ENCODE measurements at places on chromosomes 2 and 18.

DNA sequence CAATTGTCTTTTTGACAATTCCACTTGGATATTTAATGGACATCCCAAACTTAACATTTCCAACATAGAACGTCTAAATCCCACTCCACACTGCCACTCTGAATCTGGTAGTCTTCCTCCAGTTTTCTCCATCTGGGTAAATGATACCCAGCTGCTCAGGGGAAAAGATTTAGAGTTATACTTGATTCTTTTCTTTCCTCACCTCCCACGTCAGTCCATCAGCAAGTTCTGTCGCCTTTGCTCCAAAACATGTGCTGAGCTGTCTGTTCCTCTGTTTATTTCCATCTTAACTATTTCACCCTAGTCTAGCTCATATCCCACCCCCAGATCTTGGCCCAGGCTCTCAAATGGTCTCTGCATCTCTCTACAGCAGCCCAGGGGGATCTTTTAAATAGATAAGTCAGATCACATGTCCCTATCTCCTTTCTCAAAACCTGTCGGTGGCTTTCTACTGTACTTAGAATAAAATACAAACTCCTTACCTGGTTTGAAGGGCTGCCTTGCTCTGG, 43.4 kb upstream of the GMCL1 start:
- DNase-seq: no peak

- DNase-seq: no peak
These were observed 122.6 kb downstream of the PLB1 start for GRCh38 chr2:28618221-28619141.

DNA sequence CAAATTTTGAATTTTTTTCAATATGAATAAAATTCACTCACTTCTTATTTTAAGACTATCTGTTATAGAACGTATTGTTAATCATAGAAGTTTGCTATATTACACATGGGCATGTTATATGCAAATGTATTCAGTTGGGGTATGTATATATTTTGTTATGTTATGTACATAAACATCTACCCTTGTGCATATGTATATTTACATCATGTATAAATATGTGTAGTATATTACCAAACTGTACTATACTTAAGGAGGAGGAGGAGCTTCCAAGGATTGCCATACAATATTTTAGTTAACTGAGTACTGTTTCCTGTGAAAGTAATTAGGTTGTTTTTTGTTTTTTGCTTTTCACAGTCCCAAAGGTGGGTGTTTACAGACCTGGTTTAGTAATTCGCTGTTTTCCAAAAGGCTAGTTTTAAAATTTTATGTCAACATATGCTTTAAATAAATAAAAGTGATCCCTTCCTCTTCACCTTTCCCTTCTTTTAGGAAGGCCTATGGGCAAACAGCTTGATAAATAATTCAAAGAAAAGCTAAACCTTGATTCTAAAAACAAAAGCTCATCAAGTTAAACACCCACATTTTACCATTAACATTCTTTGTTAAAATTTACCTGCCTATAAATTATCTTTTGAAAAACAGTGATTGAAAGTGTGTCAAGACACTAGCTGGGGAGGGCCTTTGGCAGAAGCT, 12.9 kb upstream of the POU3F3 start:
- DNase-seq: no peak

DNA sequence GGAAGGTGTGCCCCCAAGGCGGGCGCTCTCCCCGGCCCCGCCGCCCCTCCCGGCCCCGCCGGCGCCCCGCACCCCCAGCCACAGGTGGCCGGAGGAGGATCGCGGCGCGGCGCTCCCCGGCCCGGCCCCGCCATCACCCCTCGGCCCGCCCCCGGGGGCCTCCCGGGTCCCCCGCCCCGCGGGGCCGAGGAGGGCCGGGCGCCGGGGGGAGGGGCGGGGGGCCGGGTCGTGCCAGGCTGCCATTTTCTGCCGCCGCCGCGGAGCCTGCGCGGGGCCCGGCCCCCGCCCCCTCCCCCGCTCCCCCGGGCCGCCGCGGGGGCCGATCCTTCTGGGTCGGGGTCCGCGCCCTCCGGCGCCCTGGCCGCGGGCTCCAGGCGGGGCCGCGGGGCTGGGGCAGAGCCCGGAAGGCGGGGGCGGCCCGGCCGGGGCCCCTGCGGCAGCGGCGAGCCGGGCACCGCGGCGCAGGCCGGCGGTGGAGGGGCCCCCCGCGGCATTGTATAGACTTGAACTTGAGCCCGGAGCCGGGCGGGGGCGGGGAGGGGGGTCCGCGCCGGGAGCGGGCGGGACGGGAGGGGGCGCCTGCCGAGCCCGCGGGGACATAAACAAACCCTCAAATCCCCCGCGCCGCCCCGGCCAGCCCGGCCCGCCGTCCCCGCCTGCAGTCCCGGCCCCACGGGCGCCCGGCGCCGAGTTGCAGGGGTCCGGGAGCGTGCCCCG, 556 bp downstream of the DNMT3A start:
- DNase-seq: no peak

GRCh38 chr2:133171393-133172004, 396.8 kb downstream of the NCKAP5 start:
- DNase-seq: peak; percentile 65

- DNase-seq: no peak
These were observed 13.4 kb upstream of the DYNC1I2 start for GRCh38 chr2:171673905-171674304.

GRCh38 chr2:120729406-120730399, 6.0 kb upstream of the GLI2 start:
- peak; percentile 71 for DNase-seq

- DNase-seq: no peak
These were observed 225.1 kb upstream of the SALL3 start for GRCh38 chr18:78754311-78755043.

DNA sequence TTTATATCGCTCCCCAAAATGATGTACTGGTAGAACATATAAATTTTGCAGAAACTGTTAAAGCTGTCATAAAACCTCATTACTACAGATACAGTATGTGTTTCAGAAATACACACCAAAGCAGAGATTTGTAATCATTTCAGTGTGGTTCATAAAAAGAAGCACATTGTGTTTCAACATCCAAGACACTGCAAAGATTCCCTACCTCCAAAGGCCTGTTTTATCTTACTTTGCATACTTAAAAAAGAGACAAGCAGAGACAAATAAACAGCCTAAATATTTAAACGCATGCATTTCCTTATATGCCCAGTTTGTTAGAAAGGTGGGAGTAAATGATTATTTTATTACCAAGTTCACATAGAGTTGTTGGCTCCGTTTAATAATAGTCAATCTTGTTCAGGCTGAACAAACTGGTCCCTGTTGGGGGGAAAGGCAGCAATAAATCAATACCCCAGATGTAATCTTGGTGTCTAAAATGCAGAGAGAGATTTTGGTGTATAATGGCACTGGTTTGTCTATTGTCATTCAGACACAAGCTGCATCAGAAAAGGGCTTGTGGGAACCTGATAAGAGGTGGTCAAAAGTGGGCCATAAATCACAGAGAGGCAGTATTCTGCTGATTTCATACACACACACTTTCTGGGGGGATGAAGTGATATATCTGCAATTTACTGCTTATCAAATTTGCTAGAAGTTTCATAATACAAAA, 321.4 kb upstream of the ETAA1 start:
- DNase-seq: no peak

DNA sequence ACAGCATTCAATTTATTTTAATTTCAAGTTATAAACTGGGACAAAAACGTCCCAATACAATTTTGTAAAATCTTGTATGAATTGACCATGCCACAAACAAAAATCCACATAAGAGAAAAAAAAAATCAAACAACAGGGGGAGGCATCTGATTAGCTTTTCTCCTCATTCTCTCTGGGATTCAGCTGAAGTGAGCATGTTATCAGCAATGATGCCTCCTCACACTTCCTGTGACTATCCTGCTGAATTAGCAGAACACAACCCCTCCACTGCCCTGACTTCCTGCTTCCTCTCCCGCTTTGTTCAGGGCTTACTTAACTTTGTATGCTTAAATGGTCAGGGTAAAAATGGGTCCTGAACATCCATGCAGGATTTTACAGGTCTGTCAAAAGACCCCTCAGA, 132.2 kb upstream of the ITGB6 start:
- DNase-seq: no peak

DNA sequence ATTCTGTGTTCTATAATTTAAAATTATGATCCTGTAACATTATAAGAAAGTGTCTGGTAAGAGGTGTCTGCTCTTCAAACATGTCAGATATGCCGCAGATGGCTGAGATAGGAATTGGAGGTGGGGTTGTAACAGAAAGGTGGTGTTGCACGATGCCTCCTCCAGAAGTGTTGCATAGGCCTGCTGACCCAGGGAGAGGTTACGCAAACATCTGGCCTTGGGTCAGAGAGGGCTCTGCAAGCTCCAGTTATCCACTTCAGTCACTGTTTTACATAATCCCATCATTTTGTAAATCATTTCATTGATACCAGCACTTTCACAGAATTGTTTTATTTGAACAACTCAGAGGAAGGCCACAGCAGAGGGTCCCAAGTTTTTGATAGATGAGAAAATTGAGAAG, 256.5 kb downstream of the OSR1 start:
- DNase-seq: no peak

- no peak for DNase-seq
These were observed 7.2 kb upstream of the TSN start for GRCh38 chr2:121748202-121748601.

All from HS-27A (cell line).